NCI-H1092 treated with DMSO at 0.1 percent for 48 hours (cell line): ENCODE measurements at places on chromosomes 4 and X.

DNA sequence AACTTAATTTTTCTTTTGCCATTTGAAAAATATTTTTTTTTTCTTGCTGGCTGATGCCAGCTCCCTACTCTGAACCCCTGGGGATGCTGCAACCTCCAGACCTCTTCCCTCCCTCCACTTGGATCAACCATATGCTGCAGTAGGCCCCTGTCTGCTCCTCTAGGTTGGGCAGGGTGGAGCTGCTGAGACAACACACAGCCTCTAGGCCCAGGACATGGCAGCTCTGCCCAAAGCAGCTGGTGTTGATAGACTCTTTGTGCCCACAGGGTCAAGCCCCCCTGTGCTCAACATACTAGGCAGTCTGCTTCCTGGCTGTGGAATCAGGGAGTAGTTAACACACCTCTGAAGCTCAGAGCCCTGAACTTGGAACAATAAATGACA lies 19.9 kb upstream of the CLNK start:
- DNase-seq: no peak

DNA sequence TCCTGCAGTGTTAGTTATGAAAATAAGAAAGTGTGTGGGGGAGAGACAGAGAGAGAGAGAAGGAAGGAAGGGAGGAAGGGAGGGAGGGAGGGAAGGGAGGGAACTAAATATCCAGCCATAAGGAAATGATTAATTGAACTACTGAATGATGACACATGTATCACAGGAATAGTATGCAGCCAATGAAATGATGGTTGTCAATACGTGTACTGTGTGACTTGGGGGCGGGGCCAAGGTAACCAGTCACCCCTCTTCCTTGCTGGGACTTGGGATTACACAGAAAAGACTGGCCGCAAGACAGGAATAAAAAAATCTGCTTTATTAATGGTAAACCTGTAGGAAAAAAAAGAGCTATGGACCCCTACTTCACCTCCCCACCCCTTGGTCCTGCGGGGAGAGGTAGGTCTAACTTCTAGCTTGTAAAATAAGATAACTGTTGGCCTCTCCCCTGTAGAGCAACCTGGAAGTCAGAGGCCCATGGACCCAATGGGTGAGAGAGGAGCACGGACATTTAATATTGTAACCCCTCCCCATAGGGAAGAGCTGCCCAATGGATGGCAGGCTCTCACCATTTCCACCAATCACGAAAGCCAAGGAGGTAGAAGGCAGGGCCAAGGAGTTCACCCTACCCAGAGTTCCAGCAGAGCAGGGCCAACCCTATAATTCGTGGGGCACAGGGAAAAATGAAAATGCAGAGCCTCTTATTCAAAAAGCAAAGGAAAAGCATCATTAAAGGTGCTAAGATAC lies 7.4 kb downstream of the PPP2R2C start:
- DNase-seq: no peak

GRCh38 chr4:14862891-14863290 lies 139.4 kb upstream of the CPEB2 start:
- DNase-seq: peak; percentile 32

DNA sequence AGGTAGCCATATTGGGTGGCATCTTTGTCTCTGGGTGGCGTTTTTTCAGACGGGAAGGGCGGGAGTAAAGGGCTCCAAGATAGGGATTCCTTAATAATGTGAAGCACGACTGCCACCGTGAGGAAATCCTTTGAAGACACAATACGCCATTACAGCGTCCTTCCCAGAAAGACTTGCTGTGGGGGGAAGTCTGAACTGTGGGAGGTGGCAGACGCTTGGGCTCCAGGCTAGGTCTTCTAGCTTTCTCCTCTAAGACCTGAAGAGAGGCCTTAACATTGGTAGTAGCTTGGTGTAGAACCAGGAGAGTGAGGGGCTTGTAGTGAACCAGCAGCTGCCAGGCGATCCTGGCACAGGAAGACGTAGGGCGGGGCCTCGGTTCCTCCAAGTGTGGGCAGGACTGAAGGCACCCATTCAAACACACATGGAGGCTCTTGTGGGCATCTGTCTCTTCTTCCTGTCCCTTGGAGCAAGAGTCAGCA lies 197.3 kb downstream of the OR13H1 start:
- no peak for DNase-seq

DNA sequence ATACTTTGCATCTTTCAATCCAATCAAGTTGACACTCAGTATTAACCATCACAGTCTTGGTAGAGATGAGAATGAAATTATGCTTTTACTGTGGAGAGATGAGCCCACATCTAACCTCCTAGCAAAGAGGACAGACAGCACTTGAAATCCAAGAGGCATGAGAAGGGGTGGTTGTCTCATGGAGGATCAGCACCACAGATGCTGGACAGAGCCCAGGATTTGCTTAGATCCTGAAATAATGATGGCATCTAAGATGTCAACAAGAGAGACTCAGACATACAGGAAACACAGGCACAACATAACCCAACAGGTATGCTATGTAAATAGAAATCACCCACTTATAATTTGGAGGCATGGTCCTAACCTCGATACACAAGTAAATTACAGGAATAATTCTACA lies 74.3 kb upstream of the VCX2 start:
- no peak for DNase-seq

GRCh38 chrX:103437147-103437873 lies 61.0 kb downstream of the BEX3 start:
- DNase-seq: no peak

- DNase-seq: no peak
These were observed 92.8 kb downstream of the FRAS1 start for GRCh38 chr4:78149751-78150542.

DNA sequence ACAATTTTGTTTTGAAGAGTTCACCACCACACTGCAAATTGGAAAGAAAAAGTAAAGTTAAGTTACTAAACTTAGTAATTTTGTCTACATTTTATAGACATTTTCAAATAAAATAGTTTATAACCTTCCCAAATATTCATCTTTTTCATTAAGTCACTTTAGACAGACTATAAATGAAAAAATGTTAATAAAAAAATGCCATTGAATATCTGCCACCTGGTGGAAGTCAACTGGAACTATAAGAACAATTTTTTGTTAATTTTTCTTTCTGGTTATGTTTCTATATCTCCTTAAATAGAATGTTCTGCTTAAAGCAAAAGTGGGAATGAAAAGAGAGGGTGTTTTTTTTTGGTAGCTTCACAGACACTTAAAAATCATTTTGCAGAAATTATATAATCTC lies 534.4 kb upstream of the PCDH10 start:
- DNase-seq: peak; percentile 8

- DNase-seq: no peak
These were observed 47.9 kb downstream of the MTM1 start for GRCh38 chrX:150616179-150616862.

GRCh38 chrX:115970718-115971117 lies 199.8 kb upstream of the AGTR2 start:
- DNase-seq: no peak

DNA sequence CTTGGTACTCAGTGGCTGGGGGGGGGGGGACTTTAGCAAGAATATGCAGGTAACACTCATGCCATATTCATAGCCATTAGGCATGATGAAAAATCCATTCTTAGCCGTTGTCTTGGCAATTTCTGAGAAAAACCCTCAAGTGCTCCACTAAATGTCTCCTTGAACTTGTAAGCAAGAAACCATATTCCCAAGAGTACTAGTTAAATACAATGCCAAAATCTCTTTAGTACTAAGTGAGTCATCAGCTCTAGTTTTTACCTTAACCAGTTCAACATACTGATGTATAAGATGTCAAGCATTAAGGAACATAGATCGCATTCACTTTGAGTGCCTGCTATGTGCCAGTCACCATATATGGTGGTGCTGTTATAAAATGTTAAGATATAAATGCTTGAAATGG lies 27.5 kb downstream of the UBE2D3 start:
- DNase-seq: no peak

GRCh38 chr4:106365613-106366012 lies 3.0 kb downstream of the GIMD1 start:
- no peak for DNase-seq

- no peak for DNase-seq
These were observed 65.9 kb downstream of the LARP7 start for GRCh38 chr4:112702892-112703291.

DNA sequence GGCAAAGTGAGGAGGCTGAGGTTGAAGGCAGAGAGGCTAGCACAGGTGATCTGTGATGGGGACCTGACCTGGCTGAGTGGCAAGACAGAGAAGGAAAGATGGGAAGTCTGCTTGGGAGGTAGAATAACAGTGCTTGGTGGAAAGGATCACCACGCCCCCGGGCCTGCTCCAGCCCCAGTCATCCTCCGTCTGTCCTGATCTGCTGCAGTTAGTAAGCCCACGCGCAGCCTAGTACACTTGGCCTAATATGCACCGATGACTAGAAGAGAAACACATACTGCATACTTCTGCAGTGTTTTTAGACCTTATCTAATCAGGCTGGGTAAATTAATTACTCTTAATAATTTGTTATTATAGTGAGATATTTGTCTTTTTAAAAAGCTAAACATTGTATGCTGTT lies 103.7 kb upstream of the KLF3 start:
- DNase-seq: no peak

- no peak for DNase-seq
These were observed 6.6 kb downstream of the RAI2 start for GRCh38 chrX:17854531-17854930.

DNA sequence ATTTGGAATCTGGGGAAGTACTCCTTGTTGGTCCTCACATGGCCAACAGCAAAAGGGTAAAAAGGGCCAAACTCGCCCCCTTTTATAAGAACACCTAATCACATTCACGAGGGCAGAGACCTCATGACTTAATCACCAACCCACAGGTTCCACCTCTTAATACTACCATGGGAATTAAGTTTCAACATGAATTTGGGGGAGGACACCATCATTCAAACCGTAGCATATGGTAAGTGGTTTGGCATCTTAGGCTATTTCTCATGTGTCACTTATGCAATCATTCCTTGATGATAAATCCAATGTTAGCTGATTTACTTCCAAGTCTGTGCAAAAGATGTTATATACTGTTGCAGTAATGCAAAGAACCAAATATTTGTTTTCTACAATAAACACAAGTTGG lies 302.9 kb upstream of the FAM241A start:
- DNase-seq: no peak

DNA sequence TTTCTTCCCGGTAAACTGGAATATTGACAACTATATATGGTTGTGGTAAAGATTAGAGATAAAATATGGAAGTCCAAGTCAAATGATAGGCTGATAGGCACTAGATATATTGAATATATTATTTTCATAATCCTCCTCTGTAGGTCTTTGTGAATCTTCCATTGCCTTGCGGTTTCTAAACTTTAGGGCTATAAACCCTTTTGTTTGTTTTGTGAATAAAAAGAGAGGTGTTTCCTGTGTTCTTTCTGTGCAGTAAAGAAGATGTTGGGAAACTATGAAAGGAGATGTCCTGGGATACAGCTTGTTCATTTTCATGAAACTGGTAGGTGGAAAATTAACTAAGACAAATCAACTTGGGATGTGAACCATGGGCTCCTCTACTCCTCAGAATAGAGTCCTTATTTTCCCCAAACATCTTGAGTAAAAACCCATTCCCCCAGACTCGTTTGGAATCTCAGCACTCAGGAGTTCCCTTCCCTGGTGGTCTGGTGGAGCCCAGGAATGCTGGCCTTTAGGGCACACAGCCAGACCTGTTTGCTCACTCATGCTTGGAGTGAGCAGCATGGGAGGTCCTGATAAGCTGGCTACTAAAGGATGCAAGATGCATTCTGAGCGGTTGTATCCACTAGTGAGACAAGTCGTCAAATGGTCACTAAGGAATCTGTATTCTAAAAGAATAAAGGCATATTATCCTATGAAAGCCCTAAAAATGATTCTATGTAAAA lies 22.2 kb downstream of the PRDM8 start:
- DNase-seq: no peak

DNA sequence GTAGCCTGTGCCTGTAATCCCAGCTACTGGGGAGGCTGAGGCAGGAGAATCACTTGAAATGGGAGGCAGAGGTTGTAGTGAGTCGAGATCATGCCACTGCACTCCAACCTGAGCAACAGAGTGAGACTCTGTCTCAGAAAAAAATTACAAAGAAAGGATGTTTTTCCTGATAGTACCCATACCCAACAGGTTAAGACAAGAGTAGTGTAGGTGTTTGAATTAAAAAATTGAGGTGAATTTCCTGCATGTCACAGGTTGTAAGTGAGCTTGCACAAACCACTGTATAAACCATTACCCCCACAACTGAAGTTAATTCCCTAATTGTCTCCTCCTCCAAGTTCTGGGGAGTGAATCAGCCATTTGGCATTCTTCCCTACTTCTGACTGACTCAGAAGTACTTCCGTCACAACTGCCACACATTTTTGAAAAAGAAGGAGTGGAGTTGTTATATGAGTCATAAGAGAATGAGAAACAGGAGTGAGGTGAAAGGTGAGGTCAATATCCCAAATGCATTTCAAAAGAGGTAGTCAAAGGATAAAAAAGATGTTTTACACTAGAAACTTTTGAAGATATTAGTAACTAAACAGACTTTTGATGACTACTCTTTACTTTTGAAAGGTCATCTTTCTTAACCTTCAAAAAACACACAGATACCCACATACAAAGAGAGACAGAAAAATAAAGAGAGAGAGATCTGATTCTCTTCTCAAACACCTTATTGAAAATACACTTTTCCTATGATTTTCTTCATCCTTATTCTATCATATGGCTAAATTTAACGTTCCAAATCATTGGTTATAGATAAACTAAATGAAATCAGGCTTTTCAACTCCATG lies 134.5 kb downstream of the BTC start:
- no peak for DNase-seq

GRCh38 chrX:13051529-13052172 lies 7.2 kb upstream of the FAM9C start:
- no peak for DNase-seq

GRCh38 chrX:120840827-120841226 lies 34.8 kb downstream of the CT47B1 start:
- DNase-seq: no peak

GRCh38 chrX:21779095-21779494 lies 21.2 kb upstream of the SMPX start:
- DNase-seq: no peak

DNA sequence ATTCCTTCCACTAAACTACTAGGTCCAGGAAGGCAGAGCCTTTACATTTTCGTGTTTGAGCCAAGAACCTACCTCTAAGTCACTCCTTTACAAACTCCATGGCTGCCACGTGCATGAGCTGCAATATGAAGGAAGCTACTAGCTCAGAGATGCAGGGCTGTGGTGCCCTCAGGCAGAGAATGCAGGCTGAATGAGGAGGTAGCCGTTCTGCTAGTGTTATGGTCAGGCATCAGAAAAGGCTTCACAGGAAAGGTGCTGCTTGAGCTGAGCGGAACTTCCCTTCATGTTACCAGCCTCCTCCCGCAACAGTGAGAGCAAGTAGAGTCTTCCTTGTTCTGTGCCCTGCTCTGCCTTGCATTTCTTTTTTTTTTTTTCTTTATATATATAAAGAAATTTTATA lies 148.3 kb upstream of the PACRGL start:
- no peak for DNase-seq

GRCh38 chr4:120431180-120431579 lies 364.5 kb upstream of the MAD2L1 start:
- no peak for DNase-seq

GRCh38 chr4:99529228-99529627 lies 18.4 kb downstream of the C4orf17 start:
- no peak for DNase-seq
